ENCODE measurements at places on chromosomes 6 and 20.

GRCh38 chr6:35359744-35360348, 17.5 kb downstream of the PPARD start:
- DNase-seq = no peak

DNA sequence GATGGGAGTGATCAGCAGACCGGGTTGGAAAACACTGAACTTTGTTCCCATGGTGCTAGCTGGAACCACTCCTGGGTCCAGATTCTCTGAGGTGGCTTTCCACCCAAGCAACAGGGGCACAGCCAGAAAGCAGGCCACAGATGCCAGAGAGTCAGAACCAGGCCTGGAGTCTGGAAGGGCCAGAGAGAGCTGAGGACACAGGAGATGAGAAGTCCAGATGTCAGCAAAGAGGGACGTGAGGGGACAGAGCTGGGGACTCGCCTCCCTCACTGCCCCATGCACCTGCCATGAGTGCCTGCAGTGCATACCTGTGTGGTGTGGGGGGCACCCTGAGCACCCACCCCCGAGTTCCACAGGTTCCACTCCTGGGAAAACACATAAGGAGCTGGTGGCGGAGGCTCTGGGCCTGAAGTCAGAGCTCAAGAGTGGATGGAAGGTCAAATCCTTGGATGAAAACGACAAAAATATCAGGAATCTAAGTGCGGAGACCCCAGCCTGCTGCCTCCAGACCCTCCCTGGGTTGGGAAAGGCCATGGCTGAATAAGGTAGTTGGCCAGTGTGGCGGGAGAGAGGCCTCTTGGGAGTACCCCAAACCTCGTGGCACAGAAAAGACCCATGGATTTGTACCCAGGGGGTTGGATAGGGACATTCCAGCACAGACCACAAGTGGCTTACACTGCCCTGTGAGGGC, 224.2 kb downstream of the SYNDIG1 start:
- DNase-seq = no peak

GRCh38 chr6:134175532-134176263, 123.3 kb upstream of the SLC2A12 start:
- peak; percentile 28 for DNase-seq

DNA sequence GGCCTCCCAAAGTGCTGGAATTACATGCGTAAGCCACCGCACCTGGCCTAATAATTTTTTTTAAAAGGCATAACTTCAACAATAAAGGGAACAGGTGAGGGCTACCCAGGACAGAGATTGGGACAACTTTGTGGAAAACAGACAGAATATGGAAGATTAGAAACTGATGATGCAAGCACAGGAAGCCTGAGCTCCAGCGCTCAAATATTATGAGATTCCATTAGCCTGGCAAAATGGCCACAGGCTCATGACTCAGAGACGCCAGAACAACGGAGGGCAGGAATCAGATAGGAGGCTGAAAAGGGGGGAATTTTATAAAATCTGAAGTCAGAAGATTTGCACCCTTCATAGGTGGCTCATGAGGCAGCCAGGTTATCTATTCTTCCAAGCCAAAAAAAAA, 103.1 kb upstream of the MRPS10 start:
- DNase-seq = no peak

GRCh38 chr20:53434662-53435061, 159.0 kb downstream of the ZNF217 start:
- DNase-seq = no peak

DNA sequence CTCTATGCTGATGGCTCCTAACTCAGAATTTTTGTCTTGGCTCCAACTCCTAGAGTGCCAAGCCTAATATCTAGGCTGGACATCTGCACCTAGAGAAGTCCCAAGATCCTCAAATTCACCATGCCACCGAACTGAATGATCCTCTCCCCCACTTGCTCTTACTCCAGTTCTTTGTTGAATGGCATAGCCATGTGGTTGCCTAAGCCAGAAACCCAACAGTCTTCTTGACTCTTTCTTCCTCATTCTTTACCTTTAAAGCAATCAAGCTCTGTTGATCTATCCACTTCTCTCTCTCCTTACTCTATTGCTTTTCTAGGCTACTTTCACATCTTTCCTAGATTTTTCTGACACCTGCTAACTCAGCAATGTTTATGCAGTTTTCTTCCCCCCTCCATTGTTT, 126.5 kb upstream of the FOXO3 start:
- no peak for DNase-seq

DNA sequence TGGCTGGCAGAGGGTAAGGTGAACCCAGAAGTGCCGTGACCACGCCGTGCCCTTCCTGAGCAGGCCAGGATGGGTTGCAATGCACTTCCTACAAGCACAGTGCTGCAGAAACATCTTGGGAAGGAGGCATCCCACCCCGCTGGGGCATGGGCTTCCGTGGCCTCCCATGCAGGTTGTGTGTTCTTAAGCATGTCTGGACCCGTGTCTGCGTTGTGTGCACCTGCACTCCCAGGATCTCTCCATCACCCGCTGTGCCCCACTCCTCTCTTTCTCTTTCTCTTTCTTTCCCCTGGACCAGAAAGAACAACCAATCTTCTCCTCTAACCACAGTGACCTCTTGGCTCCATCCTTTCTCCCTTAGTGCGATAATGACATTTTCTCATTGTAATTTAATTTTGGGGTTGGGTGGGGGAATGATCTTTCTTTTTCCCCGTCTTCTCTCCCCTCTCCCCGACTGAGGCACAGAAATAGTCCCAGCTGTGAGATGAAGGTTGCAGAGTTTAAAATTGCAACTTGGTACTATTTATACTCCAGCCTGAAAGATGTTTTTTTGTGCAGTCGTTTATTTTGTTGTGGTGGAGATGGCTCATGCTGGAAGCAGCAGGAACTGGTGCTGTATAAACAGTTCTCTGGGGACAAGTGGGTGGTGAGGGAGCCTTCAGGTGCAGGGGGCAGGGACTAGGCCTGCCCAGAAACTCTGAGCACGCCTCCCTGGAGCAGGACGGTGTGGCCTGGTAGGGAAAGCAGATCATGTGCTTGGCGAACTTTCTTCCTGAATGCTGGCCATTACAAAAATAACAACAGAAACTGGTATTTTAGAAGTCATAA, 20.5 kb downstream of the BCAS4 start:
- DNase-seq = no peak

GRCh38 chr6:17768388-17768787, 61.7 kb upstream of the NUP153 start:
- DNase-seq = no peak

Data from activated CD4-positive, alpha-beta T cell treated with anti-CD3 and anti-CD28 coated beads, Interleukin-2, amount 50 U/mL, for 4 hours (primary cell).